CD4-positive, CD25-positive, alpha-beta regulatory T cell (primary cell): ENCODE measurements at places on chromosomes 16 and 17. TPM values are rescaled to one million over a fixed set of nuclear protein-coding genes. Genes with fewer than 3 reads are reported as not detected.

DNA sequence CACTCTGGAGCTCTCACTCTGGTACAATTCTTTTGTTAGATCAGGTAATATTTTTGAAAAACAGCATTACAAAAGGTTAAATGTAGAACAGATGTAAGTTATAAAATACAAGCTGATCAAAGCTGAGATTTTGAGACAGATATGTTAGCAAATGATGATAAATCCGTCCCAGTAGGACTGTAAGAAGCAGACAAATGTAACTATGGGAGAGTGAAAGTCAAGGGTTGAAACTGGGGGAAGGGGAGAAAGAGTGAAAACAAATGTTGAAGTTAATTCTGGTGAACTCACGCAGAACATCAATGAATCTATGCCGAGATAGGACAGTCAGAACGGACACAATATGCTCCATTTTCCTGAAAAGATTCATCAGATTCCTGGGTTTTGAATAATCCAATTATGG lies 298.9 kb upstream of the IRX5 start:
- H3K4me3 ChIP-seq, result no peak overlapping the region
- no peaks in the 10 kb centered on the region for H3K36me3 ChIP-seq
- H3K27ac ChIP-seq, result no peak overlapping the region
- no peaks in the 10 kb centered on the region for H3K27me3 ChIP-seq

- H3K27me3 ChIP-seq, result no peaks in the 10 kb centered on the region
- H3K27ac ChIP-seq, result no peak overlapping the region
- H3K36me3 ChIP-seq, result no peaks in the 10 kb centered on the region
Observed at GRCh38 chr17:75102385-75102821, 7.4 kb upstream of the ARMC7 start.

GRCh38 chr16:49275050-49275730 lies 6.4 kb downstream of the CBLN1 start:
- no peak overlapping the region for H3K4me3 ChIP-seq
- no peak overlapping the region for H3K27ac ChIP-seq
- no peaks in the 10 kb centered on the region for H3K4me1 ChIP-seq
- no peaks in the 10 kb centered on the region for H3K36me3 ChIP-seq

DNA sequence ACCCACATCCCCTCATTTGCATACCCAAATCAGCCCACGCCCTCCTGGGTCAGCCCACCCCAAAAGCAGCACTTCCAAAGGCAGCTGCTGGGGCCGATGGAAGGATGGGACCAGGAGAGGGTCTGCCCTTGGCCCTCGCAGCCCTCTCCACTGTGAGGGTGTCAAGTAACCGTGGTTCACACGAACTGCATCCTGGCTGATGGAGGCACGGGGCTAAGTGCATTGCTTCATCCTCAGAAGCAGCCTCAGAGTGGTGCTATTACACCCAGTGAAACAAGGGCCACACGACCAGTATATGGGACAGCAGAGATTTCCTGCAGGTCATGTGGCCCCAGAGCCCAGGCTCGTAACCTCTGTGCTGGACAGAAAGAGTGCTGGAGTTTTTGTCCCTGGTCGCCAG lies 13.2 kb upstream of the ATP2A3 start:
- H3K27ac ChIP-seq, result no peak overlapping the region
- no peaks in the 10 kb centered on the region for H3K27me3 ChIP-seq
- DNase-seq, result no peak
- no peaks in the 10 kb centered on the region for H3K36me3 ChIP-seq
- no peak overlapping the region for H3K4me3 ChIP-seq
- peaks cover 10% of the 10 kb centered on the region for H3K4me1 ChIP-seq

GRCh38 chr17:62627904-62628633 lies 599 bp downstream of the MRC2 start:
- DNase-seq, result peak; percentile 57
- H3K27ac ChIP-seq, result no peak overlapping the region
- peak overlapping the region; percentile 26 for H3K4me3 ChIP-seq
- H3K4me1 ChIP-seq, result peaks cover 21% of the 10 kb centered on the region

DNA sequence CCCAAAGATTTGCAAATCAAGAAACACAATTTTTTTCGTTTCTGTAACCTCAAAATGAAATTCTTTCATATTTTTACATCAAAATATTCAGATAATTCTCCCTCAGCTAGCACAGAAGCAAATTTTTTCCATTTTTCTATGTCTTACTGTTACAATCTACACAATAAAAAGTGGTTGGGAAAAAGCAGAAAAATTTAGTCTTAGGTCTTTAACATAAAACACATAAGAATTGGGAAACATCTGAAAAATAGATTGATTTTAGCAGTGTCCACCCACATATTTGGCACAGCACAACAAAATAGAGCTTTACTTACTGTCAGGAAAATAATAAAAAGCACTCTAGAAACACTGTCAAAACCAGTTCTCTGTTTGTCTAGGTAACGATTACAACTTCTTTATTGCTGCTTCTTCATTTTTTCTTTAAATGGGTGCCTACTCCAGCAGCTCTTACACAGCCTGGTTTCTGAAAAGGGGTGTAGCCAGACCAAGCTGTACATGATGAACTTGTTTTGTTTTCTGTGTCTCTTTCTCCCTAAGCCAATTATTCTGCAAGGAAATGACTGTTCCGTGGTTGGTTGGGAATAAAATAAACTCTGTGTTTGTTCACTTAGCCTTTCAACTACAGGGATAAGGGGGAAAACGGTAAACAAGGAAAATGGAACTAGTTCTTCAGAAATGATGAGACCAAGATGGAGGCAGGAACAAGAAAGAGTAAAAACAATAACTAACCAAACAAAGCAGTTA lies at the start of gene ABCA6:
TSS of gene ABCA6 (minus strand) at position 465 of the 744 bp plus-strand sequence. CDS start 1,192 bp downstream, outside the sequence.
- no peak within 1 kb of the TSS for H3K4me3 ChIP-seq
- no peaks in the 10 kb centered on the region for H3K4me1 ChIP-seq
- no peaks in the 10 kb centered on the region for H3K27me3 ChIP-seq

DNA sequence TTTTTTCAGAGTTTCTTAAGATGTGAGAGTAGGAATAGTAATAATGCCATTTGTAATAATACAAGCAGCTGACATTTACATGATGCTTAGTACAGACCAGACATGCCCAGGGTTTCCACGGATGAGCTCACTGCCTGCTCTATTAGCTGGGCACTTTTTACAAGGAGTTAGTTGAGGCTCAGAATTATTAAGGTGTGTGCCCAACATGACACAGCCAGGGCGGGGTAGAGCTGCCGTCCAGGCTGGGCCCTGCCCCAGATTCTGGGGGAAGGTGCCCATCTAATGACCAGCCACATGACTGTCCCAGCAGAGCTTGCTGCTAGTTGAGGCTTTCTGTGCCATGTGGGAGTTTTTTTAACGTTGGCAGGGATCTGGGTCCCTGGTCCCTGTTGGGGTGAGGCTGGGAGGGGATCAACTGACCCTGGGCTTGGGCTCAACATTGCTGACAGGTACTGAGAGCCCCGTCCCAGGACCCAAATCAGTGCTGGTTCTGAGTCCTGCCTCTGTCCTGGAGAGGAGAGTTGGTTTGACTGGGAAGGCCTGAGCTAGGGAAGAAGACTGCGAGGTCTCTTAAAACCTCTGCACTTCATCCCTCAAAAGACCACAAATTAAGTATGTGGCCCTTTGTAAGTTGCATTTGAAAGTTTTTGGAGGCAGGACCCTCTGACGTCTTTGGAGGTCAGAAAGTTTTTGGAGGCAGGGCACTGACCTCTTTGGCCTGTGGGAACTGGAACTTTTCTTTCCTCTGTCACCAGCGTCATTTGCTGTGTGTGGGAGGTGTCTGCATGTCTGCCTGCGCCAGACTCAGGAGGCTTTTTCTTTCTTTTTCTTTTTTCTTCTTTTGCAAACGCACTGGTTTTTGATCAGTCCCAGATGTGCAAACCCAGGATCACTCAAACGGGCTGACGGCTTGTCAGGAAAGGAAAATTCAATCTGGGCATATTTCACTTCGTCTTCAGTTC lies 2.2 kb downstream of the CRISPLD2 start:
- no peaks in the 10 kb centered on the region for H3K36me3 ChIP-seq
- H3K27ac ChIP-seq, result no peak overlapping the region
- no peaks in the 10 kb centered on the region for H3K27me3 ChIP-seq
- peaks cover 8% of the 10 kb centered on the region for H3K4me1 ChIP-seq

GRCh38 chr17:56064506-56064905 lies 88.8 kb upstream of the ANKFN1 start:
- peaks cover 1% of the 10 kb centered on the region for H3K27me3 ChIP-seq
- H3K4me1 ChIP-seq, result no peaks in the 10 kb centered on the region
- no peaks in the 10 kb centered on the region for H3K36me3 ChIP-seq
- H3K4me3 ChIP-seq, result no peak overlapping the region
- no peak for DNase-seq

DNA sequence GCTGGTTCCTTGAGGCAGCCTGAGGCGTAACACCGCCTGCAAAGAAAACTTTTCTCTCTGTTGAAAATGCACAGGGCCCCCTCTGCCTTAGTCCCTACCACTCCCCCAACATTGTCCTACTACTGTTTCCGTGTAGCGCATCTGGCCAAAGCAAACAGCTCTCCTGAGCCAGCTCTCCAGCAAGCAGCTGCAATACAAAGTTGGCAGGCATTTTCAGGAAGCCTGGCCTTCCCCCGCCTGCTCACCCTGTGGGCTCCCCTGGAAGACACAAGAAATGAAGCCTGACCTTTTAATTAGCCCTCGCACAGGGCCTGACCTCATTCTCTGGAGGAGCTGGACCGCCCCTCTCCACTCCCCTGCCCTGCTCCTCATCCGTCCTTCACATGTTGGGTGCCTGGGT lies 66.7 kb downstream of the SOX9 start:
- no peaks in the 10 kb centered on the region for H3K36me3 ChIP-seq
- no peak overlapping the region for H3K27ac ChIP-seq
- H3K27me3 ChIP-seq, result no peaks in the 10 kb centered on the region

GRCh38 chr16:58644765-58645487 lies 15.3 kb upstream of the CNOT1 start:
- H3K27ac ChIP-seq, result no peak overlapping the region
- no peaks in the 10 kb centered on the region for H3K27me3 ChIP-seq
- H3K36me3 ChIP-seq, result no peaks in the 10 kb centered on the region
- DNase-seq, result no peak

DNA sequence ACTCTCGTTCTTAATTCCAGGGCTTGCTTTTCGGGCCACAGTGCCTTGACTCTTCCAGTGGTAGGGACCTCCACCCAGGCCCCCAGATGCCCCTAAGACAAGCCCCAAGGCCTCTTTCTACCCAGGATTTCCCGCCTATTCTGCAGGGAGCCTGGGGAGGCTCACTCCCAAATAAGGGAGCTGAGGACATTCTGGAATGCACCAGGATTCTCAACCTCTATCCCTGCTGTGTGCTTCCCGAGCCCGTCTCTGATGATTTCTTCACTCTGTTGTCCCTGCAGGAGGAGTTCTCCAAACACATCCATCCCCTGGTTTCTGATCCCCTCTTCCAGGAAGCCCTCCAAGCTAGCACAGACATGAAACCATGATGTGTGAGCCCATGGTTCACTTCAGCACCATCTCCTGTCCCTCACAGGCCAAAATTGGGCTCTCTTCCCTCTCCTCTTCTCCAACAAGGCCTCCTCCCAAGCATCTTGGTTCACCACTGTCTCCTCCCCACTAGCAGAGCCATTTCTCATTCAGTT lies 255.9 kb downstream of the KATNIP start:
- H3K27ac ChIP-seq, result no peak overlapping the region
- no peaks in the 10 kb centered on the region for H3K36me3 ChIP-seq
- no peaks in the 10 kb centered on the region for H3K27me3 ChIP-seq
- H3K4me1 ChIP-seq, result no peaks in the 10 kb centered on the region

DNA sequence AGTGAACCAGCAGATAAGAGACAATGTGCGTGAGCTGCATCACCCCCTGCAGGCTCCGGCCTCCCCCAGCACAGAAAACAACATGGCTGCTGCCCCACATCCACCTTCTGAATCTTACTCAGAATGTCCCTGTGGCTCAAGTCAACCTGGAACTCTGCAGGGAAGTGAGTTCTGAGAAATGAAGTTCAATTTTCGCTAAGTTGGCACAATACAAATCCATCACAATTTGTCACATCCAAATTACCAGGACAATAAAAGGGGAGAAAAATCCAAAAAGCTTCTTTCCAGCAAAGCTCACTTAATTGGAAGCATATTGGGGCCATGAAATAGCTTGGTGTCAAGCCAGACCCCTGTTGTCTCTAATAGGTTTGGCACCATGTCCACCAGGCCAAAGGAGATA lies 38.1 kb downstream of the CLEC19A start:
- H3K4me3 ChIP-seq, result no peak overlapping the region
- no peaks in the 10 kb centered on the region for H3K36me3 ChIP-seq
- DNase-seq, result no peak
- H3K4me1 ChIP-seq, result no peaks in the 10 kb centered on the region

DNA sequence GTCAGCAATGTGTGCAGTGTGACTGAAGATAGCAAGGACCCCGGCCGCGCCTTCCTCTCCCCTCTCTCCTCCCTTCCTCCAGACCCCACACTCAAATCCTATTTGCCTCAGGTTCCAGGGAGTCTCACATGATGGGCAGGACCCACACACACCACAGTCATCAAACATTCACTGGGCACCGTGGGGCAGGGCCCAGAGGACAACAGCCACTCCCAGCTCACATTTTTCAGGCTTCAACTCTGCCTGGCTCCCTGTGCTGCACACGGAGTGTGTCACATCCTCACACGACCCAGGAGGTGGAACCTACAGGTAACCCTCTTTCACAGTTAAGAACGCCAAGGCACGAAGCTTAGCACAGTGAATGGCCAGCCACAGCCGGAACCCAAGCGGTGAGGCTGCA lies 30.5 kb downstream of the PEMT start:
- no peak for DNase-seq
- no peaks in the 10 kb centered on the region for H3K27me3 ChIP-seq
- H3K4me3 ChIP-seq, result no peak overlapping the region
- H3K36me3 ChIP-seq, result no peaks in the 10 kb centered on the region

- no peak for DNase-seq
- H3K4me1 ChIP-seq, result peaks cover 14% of the 10 kb centered on the region
- no peaks in the 10 kb centered on the region for H3K36me3 ChIP-seq
Observed at GRCh38 chr17:35568561-35568960, 7.9 kb upstream of the SLFN14 start.

- H3K4me3 ChIP-seq, result no peak overlapping the region
- no peak overlapping the region for H3K27ac ChIP-seq
- H3K27me3 ChIP-seq, result no peaks in the 10 kb centered on the region
- no peaks in the 10 kb centered on the region for H3K4me1 ChIP-seq
- peaks cover 26% of the 10 kb centered on the region for H3K36me3 ChIP-seq
Observed at GRCh38 chr16:47644661-47645060, 183.5 kb downstream of the PHKB start.

- H3K36me3 ChIP-seq, result peaks cover 5% of the 10 kb centered on the region
- no peaks in the 10 kb centered on the region for H3K4me1 ChIP-seq
- H3K27ac ChIP-seq, result no peak overlapping the region
- DNase-seq, result no peak
- H3K27me3 ChIP-seq, result no peaks in the 10 kb centered on the region
- no peak overlapping the region for H3K4me3 ChIP-seq
Observed at GRCh38 chr16:80627108-80627507, 86.3 kb downstream of the DYNLRB2 start.

DNA sequence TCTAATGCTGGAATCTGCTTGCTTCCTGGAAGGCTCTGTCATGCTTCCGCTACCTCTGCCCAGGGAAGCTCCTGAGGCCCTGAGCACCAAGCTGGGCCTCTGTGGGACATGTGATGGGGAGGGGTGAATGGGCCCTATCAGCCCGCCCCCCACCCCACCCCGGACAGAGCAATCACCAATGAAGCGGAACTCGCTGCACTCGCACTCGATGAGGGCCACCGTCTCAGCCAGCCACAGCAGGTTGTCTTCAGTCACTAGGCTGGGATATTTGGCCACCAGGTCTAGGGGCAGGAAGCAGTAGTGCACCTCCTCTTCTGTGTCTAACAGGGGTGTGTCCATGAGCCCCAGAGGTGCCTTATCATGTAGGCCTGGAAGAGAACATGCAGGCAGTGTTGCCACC lies 23.6 kb downstream of the KCTD19 start:
- no peaks in the 10 kb centered on the region for H3K27me3 ChIP-seq
- H3K36me3 ChIP-seq, result no peaks in the 10 kb centered on the region
- H3K4me1 ChIP-seq, result no peaks in the 10 kb centered on the region
- H3K4me3 ChIP-seq, result no peak overlapping the region
- no peak overlapping the region for H3K27ac ChIP-seq

PTGES3L gene
- total RNA-seq, result 1.5 TPM

ZP2 gene
- total RNA-seq, result not detected

HLF gene
- 2.1 TPM for total RNA-seq

PGAP3 gene
- 28.0 TPM for total RNA-seq
